Esophagus mucosa (tissue), 1 donor: ENCODE measurements at places on chromosomes 4 and X. TPM values are rescaled to one million over a fixed set of nuclear protein-coding genes. Genes with fewer than 3 reads are reported as not detected.
A peak's percentile ranks its signal among the peaks of the same experiment; 100 is the strongest.

The RNF150 gene
- 1.6 TPM for total RNA-seq

GRCh38 chr4:158008551-158009218 lies 164.1 kb downstream of the GASK1B start:
- no peak for ATAC-seq

DNA sequence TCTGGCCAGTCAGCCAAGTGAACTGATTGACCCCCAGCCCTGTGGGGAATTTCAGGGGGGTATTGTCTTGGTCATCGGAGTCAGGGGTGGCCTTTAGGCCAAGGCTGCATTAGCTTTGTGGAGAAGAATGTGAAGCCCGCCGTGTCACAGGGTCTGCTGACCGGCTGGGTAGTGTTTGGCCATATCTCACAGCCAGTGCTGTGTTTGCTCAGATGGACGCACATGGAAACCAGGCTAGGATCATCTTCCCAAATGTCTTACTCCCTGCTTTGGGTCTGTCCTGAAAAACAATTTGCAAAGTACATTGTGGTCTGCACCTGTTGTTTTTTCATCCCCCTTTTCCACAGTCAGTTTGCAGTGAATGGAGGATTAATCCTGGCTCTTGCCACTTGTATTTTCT lies 13.0 kb downstream of the TMEM164 start:
- ATAC-seq = no peak

GRCh38 chrX:15549189-15550012 lies 48.8 kb downstream of the BMX start:
- ATAC-seq = no peak

- ATAC-seq = no peak
Observed at GRCh38 chr4:95644417-95644816, 95.6 kb upstream of the UNC5C start.

- no peak for ATAC-seq
Observed at GRCh38 chrX:48616576-48616975, 19.3 kb downstream of the WDR13 start.

DNA sequence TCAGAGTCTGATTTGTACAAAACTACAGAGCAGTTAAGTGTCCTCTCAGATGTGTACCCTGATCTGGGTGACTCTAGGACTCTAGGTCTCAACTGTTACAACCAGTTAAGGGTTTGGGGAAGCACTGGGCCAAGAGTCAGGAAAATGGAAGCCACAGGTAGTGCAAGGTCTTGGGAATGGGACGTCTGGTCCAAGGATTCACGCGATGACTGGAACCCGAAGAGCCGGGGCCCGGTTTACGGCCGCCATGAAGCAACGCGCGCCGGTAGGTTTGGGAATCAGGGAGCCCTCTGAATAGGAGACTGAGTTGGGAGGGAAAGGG lies 321 bp upstream of the HPRT1 start:
- peak; percentile 29 for ATAC-seq
